NCI-H187 (cell line): ENCODE measurements at places on chromosomes 2 and 18.
A peak's percentile ranks its signal among the peaks of the same experiment; 100 is the strongest.

DNA sequence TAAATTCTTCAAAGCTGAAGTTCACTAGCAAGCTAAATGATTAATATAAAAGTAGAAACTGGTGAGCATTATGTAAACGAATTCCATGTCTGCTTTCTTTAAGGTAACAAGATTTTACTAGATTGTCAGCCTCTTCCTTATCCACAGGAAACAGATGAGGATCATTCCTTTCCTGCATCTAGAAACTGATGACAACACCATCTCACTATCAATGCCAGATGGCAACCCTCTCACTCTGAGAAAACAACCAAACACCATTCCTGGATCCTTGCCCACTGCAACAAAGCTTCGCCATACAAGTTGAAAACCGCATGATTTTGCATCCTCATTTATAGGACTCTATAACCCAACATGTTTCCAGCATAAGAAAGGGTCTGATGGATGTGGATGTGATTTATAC is 122.9 kb downstream of the ZNF521 start:
- DNase-seq = no peak

DNA sequence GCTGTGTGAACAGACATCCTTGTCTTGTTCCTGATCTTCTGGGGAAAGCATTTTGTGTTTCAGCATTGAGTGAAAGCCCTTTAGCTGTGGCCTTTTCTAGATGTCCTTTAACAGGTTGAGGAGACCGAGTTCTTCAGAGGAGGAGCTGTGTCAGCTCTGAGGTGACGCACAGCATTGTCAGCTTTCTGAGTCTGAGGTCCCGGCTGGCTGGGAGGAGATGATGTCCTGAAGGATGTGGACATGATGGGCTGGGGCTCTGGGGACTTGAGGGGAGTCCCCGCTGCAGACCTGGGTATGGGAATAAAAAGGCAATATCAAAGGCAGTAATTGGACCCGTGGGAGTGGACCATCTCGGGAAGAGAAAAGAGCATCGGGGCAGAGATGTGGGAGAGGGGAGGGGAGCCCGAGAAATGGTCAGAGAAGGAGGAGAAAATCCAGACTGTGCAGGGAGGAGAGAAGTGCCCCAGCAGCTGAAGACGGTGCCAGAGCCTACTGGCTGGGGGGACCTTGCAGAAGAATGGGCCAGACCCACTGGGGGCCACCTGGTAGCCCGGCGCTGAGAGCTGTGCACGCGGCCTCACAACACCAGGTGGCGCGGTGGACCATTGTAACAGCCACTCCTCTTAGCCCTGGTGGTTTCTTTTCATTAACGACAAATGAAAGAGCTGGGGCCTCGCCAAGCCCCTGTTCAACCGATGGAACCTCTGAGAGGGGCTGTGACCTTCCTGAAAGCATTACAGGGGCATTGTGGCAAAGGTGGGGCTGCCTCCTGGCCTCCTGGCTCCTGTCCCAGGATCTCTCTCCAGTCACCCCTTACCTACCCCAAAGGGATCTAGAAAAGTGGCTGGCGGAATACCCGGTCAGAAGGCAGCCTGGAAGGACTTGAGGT is 61.6 kb downstream of the ST3GAL5 start:
- DNase-seq = peak; percentile 7

DNA sequence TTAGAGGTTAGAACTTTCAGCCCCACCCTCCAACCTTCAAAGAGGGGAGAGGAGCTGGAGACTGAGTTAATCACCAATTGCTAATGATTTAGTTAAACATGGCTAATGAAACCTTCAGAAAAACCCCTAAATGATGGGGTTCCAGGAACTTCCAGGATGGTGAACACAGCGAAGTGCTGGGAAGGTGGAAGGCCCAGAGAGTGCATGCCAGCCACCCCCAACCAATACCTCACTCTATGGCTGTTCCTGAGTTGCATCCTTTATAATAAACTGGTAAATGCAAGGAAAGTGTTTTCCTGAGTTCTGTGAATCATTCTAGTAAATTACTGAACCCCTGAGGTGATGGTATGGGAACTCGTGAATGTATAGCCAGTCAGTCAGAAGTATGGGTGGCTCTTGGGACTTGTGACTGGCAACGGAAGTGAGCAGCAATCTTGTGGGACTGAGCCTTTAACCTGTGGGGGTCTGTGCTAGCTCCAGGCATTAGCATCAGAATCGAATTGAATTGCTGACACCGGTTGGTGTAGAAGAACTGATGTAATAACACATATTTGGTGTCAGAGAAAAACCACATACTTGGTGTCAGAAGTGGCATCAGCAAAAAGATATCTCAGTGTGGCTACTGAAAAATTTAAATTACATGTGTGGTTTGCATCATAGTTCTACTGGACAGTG is 37.4 kb downstream of the NPHP1 start:
- DNase-seq = no peak

DNA sequence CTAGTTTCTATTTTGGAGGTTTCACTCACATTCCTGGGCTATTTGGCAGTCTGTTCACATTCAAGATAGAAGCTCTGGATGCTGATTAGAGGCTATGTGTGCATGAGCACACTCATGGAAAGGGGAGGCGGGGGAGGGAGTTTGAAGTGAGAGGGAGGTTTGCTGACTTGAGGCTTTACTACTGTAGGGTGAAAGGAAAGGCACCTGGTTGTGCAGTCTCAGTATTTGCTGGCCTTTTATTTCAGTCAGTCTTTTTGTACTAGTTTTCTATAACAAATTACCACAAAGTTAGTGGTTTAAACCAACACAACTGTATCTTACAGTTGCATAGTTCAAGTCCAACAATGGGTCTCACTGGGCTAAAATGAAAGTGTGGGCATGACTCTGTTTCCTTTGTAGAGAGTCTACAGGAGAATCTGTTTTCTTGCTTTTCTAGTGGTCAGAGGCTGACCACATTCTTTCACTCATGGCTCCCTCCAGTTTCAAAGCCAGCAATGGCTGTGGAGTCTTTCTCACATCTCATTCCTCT is 47.7 kb upstream of the NR4A2 start:
- no peak for DNase-seq

- DNase-seq = no peak
Observed at GRCh38 chr2:33208400-33208799, 261.6 kb downstream of the LTBP1 start.

GRCh38 chr2:72144632-72145288 is 2.9 kb downstream of the CYP26B1 start:
- DNase-seq = no peak

DNA sequence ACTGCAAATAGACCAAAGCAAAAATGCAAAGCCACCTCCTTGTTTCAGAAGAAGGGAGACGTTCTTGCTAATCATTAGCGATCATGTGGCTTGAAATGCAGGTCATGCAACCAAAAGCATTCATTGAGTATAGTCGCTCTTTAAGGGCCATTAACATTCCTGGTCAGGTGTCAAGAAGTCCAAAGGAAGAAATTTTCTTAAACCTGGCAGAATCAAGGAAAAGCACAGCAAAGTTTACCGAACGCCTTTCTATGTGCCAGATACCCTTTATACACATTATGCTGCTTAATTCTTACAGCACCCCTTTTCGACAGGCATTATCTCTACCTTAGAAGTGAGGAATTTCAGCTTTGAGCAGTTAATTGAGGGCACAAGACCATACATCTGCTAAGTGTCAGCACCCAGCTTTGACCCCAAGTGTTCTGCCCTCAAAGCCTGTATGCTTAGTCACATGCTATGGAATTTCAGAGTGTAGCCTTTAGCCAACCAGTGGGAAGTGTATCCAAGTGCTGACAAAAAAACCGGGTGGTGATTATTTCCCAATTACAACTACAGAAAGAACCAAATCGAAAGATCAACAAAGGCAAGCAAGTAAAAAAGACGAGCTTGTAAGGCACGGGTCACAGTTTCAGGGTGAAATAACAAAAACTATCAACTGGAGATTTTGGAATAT is 70.8 kb downstream of the EPHA4 start:
- DNase-seq = no peak

DNA sequence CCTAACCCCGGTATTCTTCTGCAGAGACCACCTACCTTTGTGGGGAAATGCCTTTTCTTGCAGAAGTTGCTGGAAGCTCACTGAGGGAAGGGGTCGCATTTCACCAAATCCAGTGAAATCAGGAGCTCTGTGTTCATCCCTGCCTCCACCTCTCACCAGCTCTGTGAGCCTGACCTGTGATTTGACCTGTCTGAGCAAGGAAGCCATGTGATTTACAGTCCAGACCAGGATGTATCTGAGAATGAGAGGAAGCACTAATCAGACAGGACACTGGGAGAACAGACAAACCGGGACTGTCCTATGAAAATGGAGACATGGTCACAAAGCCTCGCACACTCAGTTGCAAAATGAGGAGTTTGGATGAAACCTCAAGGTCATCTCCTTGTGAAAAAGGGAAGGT is 285.4 kb downstream of the BCL11A start:
- DNase-seq = no peak

DNA sequence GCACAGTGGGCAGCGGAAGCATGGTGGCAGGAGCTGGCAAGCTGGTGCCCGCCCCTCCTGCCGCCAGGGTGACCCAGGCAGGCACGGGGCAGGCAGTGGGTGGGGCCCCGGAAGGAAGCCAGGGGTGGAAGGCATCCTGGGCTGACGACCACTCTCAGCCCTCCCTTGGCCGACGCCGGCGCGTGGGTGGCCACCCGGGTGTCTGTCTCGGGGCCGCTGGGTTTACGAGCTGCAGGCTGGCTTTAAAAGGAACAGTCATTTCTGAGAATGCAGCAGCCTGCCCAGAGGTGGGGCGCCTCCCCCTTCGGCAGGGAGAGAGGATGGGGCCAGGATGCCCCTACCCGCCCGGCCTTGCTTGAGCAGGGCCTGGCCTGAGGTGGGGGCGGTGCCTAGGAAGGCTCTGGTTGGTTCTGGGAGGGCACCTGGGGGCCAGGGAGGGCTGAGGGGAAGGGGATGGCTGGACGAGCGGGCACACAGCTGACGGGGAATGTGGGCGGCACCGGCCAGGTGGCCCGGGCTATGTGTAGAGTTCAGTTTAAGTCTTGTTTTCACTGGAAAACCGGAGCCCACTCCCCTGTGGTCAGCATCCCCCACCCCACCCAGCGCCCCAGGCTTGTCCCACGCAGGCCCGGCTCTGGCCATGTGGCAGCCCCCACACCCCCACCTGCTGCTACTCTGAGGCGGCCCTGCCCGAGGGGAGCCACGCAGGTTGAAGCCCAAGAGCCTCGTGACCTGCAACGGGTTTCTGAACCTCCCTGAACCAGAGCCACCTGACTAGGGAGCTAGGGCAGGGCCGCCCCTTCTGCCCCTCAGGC is 6.3 kb downstream of the BOK start:
- DNase-seq = no peak

DNA sequence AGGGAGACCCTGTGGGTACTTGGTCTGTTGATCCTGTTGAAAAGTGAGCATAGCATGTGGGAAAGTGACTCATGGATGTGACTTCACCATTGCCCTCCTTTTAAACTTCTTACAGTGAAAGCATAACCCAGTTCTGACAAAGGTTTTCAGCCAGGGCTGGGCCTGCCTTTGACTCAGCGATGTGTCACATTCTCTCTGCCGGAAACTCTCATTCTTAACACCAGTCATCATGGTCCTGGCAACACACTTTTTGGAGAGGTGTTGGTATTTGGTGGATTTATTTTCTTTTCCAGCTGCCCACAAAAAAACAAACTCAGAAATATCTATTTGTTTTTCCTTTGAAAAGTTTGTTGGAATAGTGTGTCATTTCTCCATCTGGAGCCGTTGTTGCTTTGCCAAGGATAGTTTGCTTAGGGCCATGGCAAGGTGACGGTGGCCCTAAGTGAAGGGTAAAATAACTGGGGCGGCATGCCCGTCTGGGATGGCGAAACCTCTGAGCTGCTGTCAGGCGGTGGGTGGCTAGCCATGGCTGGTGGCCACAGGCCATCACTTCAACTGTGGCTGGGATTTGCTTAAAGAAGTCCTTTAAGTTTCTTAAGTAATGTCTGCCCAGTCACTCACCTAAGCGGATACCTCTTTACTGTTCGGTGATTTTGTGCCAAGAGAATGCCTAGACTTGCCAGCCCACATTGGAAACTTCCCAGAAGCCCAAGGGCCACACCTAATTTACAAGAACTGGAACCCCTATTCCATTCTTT is 123.3 kb downstream of the LTBP1 start:
- DNase-seq = no peak

DNA sequence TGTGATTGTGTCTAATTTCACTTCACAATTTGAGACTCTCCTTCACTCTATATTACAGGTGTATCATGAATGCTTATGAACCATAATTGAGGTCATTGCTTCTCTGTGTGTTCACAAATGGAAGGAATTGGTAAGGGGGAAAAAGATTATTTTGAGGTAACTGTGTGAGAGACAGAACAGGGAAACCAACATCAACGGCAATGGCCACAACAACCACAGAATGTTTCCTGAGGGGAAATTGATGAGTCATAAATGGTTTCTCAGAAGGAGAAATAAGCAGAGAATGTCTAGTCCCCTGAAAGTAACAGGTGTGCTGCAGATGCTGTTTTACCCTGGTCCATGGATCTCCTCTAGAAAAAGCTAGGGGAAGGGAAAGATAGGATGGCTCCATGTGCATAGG is 361.2 kb upstream of the GALNT5 start:
- DNase-seq = no peak

DNA sequence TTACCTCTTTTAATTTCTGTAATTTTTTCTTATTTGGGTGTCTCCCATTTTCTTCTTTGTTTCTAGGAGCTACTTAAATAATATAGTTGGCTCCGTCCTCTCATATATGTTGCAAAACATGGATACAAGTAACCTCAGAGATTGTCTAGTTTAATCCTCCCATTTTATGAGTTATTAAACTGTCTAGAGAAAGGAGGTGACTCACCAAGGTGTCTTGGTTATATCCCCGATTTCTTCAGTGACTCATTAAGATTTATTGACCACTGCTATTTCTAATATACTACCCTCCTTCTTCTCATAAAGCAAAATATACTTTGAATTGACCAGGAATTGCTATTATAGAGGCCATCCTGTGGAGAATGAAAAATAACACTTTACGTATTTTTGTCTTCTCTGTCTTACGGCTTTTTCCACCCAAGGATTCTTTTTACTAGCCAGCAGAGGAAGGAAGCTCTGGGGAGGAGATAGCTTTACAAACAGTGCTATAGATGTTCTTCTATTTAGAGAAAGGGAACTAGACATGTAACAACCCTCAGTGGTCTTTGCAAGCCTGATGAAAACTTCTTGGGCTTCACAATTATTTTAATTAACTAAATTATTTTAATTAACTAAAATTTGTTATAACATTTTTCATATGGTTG is 300.4 kb upstream of the TNP1 start:
- no peak for DNase-seq

- DNase-seq = no peak
Observed at GRCh38 chr2:71664161-71664560, 210.8 kb downstream of the DYSF start.

- DNase-seq = no peak
Observed at GRCh38 chr18:9348079-9348671, 13.6 kb downstream of the TWSG1 start.

GRCh38 chr2:181149056-181149455 is 168.7 kb downstream of the UBE2E3 start:
- no peak for DNase-seq

GRCh38 chr18:3773303-3773702 is 323.3 kb downstream of the TGIF1 start:
- DNase-seq = no peak
